ENCODE measurements at places on chromosomes 5 and 9.

GRCh38 chr9:79489261-79490000, 82.3 kb upstream of the TLE4 start:
- peak; percentile 49 for DNase-seq

DNA sequence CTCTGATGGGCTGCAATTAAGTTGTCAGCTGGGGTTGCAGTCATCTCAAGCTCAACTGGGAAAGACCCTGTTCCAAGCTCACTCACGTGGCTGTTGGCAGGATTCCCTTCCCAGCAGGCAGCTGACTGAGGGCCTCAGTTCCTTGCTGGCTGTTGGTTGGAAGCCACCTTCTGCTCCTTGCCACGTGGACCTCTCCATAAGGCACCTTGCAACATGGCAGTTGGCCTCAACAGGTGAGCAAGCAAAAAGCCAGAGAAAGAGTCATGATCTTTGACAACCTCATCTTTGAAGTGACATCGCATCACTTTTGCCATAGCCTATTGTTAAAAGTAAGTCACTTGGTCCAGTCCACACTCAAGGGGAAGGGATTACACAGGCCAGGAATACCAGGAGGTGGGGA, 17.8 kb upstream of the PRELID2 start:
- DNase-seq = no peak

- DNase-seq = no peak
Observed at GRCh38 chr9:114731701-114732100, 49.7 kb upstream of the TEX48 start.

DNA sequence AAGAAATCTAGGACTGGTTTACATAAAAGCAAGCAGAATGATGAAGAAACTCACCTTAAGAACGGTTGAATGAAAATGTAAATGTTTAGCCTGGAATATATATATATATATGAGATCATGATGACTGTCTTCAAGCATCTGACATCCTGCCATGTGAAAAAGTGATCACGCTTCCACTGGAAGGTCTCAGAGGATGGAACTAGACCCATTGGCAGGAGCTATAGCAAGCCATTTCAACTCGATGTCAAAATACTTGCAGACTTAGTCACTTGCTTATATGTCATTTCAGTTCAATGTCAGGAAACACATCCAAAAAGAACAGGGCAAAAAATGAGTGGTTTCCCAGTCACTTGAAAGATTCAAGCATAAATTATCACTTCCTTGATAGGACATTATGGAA, 22.2 kb upstream of the TMEM161B start:
- DNase-seq = no peak

- DNase-seq = no peak
Observed at GRCh38 chr9:109901201-109901600, 121.2 kb downstream of the PALM2AKAP2 start.

GRCh38 chr9:77883133-77883532, 148.5 kb downstream of the GNAQ start:
- no peak for DNase-seq

GRCh38 chr9:87068177-87068840, 121.0 kb upstream of the GAS1 start:
- DNase-seq = no peak

DNA sequence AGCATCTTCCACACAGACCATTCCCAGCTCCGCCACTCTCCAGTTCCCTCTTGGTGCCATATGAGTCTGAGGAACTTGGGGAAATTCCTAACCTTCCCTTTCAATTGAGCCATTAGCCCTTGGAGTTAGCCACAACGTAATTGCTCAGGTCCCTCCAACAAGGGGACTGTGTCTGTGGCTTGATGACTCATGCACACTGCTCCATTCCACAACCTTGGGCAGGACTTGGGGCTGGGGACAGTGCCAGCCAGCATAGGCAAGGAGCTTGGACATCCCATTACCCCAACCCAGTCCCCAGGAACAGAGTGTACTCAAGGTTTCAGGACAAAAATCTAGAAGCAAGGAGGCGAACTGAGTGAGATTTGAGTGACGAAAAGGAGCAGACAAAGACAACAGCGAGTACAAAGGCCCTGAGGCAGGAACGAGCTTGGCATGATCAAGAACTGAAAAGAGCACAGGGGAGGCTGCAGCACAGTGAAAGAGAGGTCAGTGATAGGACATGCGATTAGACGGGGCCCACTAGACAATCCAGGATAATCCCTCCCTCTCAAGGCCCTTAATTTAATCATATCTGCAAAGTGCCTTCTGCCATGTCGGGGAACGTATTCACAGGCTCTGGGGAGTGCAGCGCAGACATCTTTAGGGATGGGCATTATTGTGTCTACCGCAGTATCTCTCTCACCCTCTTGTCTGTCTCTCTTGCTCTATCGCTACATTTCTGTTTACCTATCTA, 16.0 kb upstream of the JADE2 start:
- no peak for DNase-seq

DNA sequence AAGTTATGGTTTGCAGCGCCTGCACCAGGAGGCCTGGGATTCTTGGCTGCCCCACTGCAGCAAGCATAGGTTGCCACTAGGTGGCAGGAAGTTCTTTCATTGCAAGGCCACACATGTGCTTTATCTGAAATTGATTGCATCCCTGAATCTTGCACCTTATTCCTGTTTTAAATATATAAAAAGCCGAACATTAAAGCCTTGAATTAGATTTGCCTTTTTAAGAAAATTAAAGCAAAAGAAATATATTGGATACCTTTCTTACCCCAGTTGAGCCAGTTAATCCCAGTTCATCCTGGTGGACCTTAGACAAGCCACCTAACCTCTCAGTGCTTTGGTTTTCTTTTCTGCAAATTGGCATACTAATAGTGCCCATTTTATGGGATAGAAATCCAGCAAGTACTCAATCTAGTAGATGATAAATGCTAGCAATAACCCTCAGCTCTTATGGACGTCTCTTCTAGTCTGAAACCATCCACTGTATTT, 6.3 kb upstream of the TRMT10B start:
- DNase-seq = peak; percentile 70

DNA sequence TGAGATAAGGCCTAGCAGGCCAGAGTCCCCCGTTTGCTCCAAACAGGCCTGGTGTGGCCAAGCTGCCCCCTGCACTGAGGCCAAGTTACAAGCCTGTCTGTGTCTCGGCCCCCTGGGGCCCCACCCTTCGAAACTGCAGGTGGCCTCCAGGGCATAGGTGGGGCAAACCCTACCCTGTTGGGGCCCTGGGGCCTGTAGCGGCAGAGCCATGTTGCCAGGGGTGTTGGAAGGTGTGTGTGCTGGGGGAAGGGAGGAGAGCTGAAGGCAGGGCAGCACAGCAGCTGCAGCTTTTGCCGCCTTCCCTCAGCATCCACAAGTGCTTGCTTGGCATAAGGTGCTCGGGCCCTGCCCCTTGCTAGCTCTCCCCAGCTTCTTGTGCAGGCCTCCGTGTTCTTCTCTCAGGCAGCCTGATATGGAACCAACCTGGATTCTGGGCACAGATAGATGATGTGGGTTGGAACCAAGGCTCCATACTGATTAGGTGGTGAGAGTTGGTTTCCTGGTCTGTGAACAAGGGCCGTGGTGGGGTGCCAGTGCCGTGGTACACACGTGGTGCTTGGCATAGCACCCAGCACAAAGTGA, 12.7 kb downstream of the IRF1 start:
- DNase-seq = no peak

DNA sequence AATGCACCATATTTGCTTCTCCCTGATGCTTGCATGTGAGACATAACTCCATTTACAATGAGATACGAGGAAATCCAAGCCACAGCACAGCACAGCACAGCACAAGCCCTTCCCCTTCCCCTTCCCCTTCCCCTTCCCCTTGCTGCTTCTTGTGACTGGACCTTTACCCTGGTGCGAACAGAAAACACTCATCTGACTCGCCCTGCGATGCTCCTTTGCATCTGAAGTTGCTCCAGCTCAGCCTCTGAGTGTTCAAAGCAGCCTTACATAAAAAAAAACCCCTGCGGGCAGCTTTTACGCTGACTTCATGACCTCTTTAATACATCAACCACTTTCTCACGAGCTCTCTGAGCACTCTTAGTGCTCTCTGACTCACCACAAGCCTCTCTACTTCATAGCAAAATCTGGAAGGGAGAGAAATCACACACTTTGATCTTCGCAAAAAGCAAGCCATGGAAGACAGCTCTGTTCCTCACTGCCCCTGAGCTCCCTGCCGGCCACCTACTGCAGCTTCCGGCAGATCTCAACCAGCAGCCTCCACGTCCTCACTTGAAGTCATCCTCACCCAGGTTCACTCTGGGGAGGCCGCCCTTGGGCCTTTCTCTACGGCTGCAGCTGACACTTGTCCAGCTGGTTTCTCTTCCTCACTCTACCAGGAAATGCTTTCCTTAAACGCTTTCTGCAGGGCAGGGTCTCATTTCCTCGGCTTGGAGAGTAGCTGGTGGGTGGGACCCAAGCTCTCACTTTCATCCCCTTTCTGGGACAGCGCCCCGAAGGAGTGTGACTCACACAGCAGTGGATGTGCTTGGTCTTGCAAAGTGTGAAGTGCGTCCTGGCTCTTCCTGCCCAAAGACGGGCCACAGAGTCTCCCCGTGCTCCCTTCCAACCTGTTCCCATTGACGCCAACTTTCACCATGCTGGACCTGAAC, 5.3 kb downstream of the SLC34A1 start:
- no peak for DNase-seq

DNA sequence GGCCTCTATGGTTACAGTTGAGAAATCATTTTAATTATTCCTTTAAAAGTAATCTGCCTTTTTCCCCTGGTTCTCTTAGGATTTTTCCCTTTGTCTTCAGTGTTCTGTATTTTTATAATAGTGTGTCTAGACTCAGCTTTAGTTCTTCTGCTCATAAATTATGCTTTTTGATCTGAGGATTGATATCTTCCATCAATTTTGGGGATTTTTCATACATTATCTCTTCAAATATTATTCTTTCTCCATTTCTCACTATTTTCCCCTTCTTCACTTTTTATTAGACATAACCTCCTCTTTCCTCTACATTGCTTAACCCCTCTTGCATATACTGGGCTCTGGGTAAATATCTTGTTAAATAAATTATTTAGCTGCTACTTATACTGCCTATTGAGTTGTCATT, 36.3 kb upstream of the IL13 start:
- no peak for DNase-seq

DNA sequence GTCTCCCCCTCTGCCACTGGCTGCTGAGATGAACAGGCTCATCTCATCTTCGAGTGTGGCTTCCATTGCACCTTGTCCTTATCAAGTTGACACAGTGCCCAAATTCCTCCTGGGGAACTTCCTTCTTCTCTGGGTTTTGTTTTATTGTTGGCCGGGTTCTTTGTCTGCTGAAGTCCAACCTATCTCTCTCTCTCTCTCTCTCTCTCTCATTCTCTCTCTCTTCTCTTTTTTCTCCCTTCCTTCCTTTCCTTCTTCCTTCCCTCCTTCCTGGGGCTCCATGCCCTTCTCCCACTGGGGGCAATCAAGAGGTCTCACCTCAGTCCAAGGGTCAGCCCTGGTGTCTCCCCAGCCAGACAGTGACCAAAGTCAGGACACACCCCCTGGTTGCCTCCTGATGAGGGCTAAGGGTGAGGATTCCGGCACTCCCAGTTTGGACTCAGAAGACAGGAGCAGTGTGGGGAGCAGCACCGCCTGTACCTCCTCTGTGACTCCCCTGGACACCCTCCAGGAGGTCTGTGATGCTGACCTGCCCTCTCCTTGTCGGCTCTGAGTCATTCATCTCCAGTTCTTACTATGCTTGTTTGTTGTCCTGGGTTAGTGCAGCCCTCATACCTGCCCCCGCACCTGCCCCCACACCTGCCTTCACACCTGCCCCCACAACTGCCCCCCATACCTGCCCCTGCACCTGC, 30.7 kb downstream of the KCNT1 start:
- no peak for DNase-seq

GRCh38 chr5:138974227-138975063, 99.3 kb upstream of the LRRTM2 start:
- DNase-seq = peak; percentile 45

DNA sequence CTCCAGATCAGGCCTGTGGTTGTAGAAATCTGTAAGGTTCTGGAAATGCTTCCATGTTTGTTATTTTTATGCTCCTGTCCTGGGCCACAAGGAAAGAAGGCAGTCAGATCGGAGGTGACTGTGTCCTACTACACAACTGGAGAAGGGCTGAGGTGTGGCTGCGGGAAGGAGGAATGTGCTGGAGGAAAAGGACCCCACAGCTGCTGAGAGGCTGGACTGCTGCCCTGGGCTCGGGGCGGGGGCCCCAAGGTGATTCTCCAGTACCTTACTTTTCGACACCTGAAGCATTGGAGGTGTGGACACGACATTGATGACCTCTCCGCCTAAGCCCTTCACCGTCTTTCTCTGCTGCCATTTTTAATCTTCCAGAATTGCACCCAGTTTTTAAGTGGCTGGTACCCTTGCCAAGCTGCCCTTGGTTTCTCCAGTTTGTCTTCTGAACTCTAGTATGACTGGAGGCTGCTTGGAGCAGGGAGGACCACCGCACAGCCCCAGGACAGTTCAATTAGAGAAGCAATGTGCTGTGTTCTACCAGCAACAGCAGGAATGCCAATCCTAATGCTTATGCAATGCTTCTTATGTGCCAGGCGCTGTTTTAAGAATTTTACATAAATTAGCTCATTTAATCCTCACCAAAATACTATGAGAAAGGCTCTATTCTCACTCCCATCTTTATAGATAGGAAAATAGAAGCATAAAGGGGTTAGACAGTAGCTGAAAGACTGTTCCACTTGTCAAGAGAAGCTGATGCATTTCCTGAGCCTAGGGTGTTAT, 13.5 kb upstream of the ANKRD33B start:
- no peak for DNase-seq

DNA sequence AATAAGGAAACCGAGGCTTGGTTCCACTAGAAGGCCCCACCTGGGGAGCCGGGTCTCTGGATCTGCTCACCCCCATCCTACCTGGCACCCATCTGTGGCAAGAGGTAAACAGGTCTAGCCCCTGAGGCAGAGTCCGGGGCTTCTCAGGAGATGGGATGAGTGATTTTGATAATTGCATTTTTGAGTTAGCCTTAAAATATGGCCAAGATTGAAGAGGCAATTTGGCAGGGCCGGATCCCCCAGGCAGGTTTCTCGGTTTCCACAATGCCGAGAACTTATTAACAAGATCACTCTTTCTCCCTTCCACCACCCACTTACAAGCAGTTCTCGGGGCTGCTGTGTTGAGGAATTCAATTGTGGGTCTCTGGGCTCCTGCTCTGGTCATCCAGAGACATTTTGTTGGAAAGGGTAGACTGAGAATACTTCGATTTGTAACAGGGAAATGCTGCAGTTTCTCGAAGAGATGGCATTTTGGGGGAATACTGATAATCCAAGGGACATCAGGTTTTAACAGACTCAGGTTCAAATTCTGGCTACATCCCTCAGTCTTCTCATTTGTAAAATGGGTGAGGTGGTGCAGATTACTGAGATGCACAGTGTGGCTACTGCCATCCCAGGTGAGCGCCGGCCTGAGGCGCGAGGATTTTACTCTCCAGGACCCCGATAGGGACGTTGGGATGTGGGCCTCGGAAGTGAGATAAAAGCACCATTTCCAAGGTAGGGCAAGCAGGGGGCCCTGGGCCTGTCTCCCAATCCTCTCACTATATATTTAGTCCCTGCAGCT, 194.2 kb downstream of the CDK5RAP2 start:
- DNase-seq = no peak

GRCh38 chr9:87181670-87182069, 234.4 kb upstream of the GAS1 start:
- no peak for DNase-seq

- DNase-seq = no peak
Observed at GRCh38 chr9:11551106-11551505, 938.3 kb upstream of the PTPRD start.

GRCh38 chr5:31781772-31782171, 142.8 kb downstream of the PDZD2 start:
- no peak for DNase-seq
